Activated CD8-positive, alpha-beta memory T cell treated with anti-CD3 and anti-CD28 coated beads for 1 hour (primary cell): ENCODE measurements at places on chromosomes 11 and 22.

GRCh38 chr22:23270212-23270733 lies 90.0 kb downstream of the BCR start:
- no peak for DNase-seq

- DNase-seq = no peak
These were observed 23.6 kb downstream of the TSKU start for GRCh38 chr11:76806608-76807205.

- no peak for DNase-seq
These were observed 121.5 kb downstream of the CHST1 start for GRCh38 chr11:45543808-45544422.

- no peak for DNase-seq
These were observed 24.7 kb downstream of the PACSIN2 start for GRCh38 chr22:42990131-42990838.

DNA sequence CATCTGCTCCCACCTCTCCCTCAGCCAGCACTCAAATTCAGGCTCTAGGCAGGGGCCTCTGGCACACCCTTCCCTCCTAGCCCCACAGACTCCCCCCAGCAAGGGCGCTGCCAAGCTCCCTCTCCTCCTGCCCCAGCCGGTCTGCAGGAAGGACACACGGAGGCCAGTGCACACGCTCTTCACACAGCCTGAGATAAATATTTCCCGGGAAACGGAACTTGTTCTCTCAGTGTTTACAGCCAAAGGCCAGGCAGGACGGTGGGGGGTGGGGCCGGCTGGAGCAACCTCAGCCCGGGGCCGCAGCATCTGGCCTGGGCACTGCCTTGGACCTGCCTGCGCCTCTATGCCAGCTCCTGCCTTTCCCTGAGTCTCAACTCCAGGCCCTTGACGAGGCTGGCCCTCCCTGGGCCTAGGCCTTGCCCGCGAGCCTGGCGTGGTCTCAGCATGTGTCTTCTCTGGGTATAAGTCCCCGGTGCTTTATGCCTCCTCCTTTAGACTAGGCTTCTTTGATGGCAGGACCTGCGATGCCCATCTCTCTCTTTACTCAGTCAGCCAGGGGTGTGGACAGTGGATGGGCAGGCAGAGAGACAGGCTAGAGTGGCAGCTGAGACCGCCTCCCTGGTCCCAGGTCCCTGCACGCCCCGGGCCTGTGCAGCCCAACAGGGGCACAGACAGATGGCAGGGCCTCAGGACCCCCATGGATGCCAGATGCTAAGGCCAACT lies 48.4 kb downstream of the PDE2A start:
- no peak for DNase-seq

GRCh38 chr11:97745515-97746050 lies 1275.2 kb upstream of the CNTN5 start:
- no peak for DNase-seq

GRCh38 chr11:111123463-111124398 lies 121.8 kb upstream of the POU2AF2 start:
- no peak for DNase-seq

- no peak for DNase-seq
These were observed 32.0 kb upstream of the TH start for GRCh38 chr11:2203440-2204259.

DNA sequence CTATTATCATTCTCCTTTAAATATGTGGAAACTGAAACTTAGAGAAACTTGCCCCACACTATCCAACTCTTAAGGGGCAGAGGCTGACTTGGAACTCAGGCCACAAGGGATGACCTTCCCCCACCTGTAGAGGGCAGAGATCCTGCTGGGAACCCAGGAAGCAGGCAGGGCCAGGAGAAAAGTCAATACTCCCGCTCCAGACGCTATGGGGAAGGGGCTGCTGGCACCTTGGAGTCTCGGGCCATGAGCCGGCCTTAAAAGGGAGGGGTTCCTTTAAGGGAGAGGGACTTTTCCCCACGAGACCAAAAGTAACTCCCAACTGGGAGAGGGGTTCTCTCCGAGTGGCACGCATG lies 620 bp upstream of the ANO5 start:
- DNase-seq = no peak

DNA sequence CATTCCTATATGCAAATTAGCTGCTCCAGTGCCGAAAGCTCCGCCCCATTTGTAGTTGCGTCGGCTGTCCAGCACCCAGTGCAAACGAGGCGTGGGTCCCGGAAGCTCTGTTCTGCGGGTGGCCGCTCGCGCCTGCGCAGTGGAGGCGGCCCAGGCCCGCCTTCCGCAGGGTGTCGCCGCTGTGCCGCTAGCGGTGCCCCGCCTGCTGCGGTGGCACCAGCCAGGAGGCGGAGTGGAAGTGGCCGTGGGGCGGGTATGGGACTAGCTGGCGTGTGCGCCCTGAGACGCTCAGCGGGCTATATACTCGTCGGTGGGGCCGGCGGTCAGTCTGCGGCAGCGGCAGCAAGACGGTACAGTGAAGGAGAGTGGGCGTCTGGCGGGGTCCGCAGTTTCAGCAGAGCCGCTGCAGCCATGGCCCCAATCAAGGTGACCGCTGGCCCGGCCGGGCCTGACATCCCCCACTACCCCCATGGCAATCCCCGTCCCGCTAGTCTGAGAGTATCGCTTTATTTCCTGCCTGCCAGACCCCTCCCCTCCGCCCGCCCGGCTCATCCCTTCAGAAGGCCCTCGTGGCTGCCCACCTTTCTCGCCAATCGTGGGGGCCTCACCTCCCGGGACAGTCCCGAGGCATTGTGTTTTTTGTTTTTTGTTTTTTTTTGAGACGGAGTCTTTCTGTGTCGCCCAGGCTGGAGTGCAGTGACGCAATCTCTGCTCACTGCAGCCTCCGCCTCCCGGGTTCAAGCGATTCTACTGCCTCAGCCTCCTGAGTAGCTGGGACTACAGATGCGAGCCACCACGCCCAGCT lies at the start of gene PRDX5:
Gene PRDX5 (plus strand): TSS at position 161 of the 805 bp plus-strand sequence. CDS start 95 bp downstream, at position 256.
- peak; percentile 84 for DNase-seq

GRCh38 chr11:32333320-32333991 lies 101.9 kb downstream of the WT1 start:
- peak; percentile 8 for DNase-seq

DNA sequence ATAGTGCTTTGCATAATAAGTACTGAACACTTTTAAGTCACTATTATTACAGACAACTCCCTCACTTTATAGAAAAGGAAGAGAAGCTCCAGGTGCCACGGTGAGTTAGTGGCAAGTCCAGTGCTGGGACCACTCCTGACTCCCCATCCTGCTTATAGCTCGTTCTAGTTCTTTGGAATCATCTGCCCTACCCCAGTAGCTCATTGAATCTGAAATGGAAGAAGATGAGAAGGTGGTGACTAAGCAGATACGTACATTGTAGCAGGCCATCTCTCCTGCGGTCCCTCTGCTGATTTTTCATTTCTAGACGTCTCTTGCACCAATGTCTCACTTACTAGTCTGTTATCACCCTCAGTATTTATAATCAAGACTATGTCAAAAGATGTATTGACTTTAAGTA lies 21.6 kb downstream of the MMP20 start:
- DNase-seq = no peak

- DNase-seq = no peak
These were observed 52.4 kb downstream of the KCNC1 start for GRCh38 chr11:17786824-17787525.

DNA sequence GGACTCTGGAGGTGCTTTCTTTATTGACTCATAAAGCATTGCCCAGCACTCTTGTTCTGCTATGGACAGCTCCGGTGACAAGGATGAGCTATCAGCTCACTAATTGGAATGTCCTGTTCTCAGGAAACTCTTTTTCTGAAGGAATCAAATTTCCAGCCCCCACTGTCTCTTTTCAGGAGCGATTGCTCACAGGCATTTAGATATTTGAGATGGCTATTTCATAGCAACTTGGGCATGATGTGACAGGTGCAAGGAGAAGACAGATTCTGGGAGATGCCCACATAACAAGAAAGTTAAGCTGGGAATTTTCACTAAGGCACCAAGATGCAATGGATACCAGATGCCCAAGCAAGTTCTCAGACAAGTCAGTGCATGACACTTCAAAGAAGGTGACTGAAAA lies 123.4 kb upstream of the CSNK2A3 start:
- no peak for DNase-seq

DNA sequence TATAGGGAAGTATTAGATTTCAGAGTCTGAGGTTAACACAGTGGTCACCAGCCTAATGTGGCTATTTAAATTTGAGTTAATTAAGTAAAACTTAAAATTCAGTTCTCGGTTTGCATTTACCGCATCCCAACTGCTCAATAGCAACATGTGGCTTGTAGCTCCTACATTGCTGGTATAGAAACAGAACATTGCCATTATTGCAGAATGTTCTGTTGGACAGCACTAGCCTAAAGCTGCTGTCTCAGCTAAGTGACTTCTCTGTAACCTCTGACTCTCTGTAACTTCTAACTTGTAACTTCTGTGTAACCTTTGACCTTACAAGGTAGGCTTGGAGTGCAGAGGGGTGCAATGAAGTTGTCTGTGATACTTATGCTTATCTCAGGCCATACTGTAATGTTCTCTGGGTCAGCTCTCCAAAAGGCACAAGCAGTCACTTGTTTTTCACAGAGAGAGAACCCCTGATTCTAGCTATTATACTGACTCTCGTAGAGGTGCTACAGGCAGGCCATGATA lies 78.7 kb downstream of the ZNRF3 start:
- no peak for DNase-seq

GRCh38 chr11:117819096-117820040 lies 5.2 kb downstream of the FXYD2 start:
- no peak for DNase-seq

- DNase-seq = no peak
These were observed 20.8 kb downstream of the CARS1 start for GRCh38 chr11:3036419-3036818.

- no peak for DNase-seq
These were observed 19.5 kb downstream of the TSPAN4 start for GRCh38 chr11:862081-862661.

- DNase-seq = no peak
These were observed 1.4 kb downstream of the LIPT2 start for GRCh38 chr11:74492084-74492483.

GRCh38 chr11:1691026-1691877 lies 5.7 kb upstream of the KRTAP5-6 start:
- no peak for DNase-seq
